ENCODE measurements at places on chromosomes 1 and 21.

DNA sequence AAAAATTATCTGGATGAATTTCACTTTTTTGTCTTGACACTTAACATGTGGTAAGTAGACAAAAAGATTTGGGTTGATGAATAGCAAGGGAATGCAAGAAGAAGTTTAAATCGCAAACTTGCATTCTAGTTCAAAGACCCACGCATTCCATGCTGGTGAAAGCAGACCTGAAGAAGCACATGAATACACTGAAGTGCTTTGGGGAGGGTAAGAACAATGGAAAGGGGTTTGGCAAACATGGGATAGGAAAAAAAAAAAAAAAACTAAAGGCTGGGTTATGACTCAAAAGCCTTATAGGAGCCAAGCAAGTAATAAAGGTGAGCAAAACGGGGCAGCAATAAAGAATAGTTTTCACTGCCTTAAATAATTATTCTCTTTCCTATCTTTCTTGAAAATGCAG, 450.2 kb downstream of the LMO4 start:
- no peak for DNase-seq

GRCh38 chr21:32475162-32475812, 62.8 kb downstream of the EVA1C start:
- DNase-seq: no peak

GRCh38 chr1:212108981-212109380, 73.4 kb downstream of the DTL start:
- no peak for DNase-seq

GRCh38 chr1:12057382-12057781, 5.7 kb upstream of the TNFRSF8 start:
- DNase-seq: peak; percentile 32

GRCh38 chr1:232057217-232057895, 430.8 kb downstream of the DISC1 start:
- DNase-seq: no peak

DNA sequence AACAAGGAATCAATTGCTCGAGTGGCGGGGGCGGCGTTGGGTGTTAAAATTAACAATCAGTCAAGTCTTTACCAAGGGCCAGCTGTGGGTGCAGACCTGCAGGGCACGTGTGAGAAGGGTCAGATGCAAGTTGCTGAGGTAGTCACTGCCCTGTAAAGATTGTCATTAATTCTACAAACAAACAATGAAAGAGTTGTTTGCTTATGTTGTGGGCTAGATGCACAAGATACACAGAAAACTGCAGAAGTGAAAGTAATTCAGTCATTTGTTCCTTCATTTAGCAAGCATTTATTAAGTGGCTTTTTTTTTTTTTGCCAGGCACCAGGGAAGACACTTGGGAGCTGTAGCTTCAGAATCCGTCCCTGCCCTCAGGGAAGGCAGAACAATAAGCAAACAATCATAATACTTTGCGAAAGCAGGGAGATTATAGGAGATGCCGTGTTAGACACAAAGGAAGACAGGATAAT, 79.5 kb downstream of the NR5A2 start:
- DNase-seq: no peak

- DNase-seq: no peak
These were observed 30.4 kb downstream of the PRRX1 start for GRCh38 chr1:170694172-170694926.

- DNase-seq: peak; percentile 42
These were observed 522 bp downstream of the RC3H1 start for GRCh38 chr1:174021591-174022079.

DNA sequence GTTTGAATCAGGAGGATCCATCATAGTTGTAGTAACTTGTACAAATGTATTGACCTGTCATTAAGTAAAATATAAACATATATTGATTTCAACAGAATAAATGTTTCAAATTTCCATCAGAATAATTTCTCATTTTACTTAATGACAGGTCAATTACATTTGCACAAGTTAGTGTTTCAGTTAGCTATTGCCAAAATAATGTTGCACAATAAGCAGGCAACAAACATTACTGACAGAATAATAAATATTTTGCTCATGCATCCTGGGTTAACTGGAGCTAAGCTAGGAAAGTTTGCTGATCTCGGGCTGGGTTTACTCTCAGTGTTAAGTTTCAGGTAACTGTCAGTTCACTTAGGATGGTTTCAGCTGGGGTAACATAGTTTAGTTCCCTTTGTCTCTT, 822.4 kb downstream of the KCNT2 start:
- no peak for DNase-seq

DNA sequence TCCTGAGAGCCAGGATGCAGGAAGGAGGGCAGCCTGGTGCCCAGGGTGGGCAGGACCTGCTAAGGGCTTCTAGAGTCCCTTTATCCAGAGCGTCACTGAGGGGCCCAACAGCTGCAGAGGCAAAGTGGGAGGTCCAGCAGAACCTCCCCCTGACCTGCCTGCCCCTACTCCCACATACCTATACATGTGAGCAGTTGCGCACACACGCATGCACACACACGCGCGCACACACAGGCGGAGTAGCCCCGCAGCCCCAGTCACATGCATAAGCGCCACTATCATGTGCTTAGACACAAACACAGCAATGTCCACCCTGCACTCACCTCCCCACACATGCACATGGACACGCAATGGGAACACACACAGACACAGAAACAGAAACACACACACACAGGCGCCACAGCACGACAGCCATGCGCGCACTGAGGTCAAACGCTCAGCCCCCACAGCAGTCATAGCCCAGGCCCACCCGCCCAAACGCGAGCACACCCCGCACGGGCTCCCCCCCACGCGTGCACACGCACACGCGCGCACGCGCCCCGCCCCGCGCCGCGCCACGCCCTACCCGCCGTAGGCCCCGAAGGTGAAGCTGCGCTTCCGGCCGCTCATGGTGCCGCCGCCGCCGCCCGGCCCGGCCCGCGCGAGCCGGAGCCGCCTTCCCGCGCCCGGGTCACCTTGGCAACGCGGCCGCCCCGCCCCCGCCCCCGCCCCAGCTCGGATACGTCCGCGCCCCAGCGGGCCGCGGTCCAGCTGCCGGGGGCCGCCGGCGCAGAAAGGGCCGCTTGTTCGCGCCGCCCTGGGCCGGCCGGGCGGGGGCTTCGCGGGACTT, 17.7 kb downstream of the RAP1GAP start:
- DNase-seq: no peak

GRCh38 chr21:29305068-29305467, 6.3 kb downstream of the BACH1 start:
- DNase-seq: no peak

GRCh38 chr1:36349241-36349671, 25.8 kb upstream of the EVA1B start:
- peak; percentile 28 for DNase-seq

DNA sequence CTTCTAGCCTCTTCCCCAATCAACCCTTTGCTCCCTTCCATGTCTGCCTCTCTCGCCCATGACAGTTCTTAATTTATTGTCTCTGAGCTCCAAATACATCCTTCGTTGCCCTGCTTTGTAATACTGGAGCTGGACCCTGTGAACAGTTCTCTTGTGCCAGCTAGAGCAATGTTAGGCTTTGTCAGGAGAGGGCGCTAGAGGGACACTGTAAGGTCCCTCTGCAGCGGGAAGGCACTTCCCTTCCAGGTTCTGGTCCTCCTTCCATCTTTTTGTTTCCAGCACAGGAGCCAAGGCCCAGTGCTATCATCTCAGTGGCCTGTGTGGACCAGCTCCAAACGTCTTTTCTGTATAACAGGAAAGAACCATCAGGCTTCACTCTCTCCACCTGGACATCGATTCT, 95.9 kb downstream of the PTPRU start:
- DNase-seq: peak; percentile 55

DNA sequence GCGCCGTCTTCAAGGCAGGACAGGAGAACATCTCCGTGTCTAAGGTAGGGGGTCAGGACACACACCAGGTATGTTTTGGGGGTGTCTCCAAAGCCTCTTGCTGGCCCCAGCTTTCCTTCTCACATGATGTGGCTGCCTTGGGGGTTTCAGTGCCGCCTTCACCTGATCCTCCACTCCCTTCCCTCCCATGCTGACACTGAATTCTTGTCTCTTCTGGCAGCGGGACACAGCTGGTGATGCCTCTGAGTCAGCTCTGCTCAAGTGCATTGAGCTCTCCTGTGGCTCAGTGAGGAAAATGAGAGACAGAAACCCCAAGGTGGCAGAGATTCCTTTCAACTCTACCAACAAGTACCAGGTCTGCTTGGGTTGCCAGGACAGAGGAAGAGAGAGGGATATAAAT, 13.5 kb downstream of the ATP1A2 start:
- DNase-seq: no peak

- DNase-seq: no peak
These were observed 10.1 kb upstream of the EDN2 start for GRCh38 chr1:41494351-41495209.

GRCh38 chr1:47226121-47226838, 5.7 kb downstream of the TAL1 start:
- DNase-seq: no peak

DNA sequence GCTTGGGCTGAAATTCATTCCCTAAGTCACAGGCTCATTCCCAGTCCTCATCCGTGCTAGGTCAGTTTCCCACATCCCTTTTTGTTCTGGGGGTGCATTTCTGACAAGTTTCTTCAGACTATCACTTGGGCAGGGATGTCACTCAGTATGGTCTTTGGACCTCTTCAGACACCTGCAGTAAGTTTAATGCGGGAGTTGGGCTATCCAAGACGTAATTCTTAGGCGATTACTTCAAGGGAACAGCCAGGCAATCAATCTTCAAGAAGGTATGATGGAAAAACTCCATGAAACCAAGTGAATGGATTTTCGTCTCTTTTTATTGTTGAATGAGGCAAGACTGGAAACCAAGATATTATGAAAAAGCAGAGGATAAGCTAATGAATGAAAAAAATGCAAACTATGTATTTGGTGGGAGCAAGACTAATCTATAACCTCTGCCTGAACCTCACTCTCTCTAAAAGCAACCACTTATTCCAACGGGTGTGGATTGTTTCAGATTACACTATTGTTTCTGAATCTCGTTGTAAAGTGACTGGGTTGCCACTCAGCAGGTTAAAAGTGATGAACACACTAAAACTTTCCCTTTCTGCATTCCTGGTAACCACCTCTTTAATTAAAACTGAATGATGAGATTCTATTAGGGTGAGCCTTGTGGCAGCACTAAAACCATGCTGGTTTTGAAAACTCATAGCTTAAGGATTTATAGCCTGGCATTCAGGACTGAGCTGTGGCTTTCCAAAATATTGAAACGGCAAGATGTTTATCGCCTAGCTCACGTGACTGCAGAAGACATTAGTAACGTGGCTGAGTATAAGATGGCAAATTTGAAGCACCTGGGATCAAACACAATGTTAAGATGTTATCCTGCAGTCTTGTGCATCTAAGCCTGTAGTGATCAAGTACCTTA, 1.1 kb downstream of the RASAL2 start:
- DNase-seq: no peak

GRCh38 chr1:113191579-113192076, 118.6 kb downstream of the LRIG2 start:
- peak; percentile 25 for DNase-seq

DNA sequence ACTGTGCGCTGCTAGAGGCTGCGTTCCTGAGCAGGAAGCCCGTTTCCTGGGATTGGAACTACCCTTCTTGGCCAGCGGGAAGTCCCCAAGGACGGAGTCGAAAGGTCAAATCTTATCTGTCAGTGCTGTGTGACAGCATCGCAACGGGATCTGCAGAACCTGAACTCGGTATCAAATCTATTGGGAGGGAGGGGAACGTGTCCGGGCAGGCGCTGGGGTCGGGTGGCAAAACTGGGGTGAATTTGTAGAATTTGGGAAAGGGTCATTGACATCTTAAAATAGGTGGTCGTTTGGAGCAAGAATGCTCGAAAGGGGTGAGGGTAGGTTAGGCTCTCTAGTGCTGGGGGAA, 725 bp upstream of the ARPC5 start:
- peak; percentile 73 for DNase-seq

- DNase-seq: peak; percentile 64
These were observed 12.9 kb upstream of the RNU1-4 start for GRCh38 chr1:16727190-16728111.

- no peak for DNase-seq
These were observed 2.6 kb downstream of the TAS1R3 start for GRCh38 chr1:1333551-1334241.

GRCh38 chr1:1612104-1612400, 3.2 kb upstream of the MIB2 start:
- no peak for DNase-seq

GRCh38 chr1:225427235-225428067, at the start of gene LBR:
TSS of gene LBR (minus strand) at chr1:225428038. CDS start at chr1:225424075, 3,963 bp downstream.
- DNase-seq: no peak

All from inflammatory macrophage treated with lipopolysaccharide for 1 hour (primary cell).